Activated CD8-positive, alpha-beta memory T cell treated with anti-CD3 and anti-CD28 coated beads for 48 hours (primary cell): ENCODE measurements at places on chromosomes 3 and 15.

- no peak for DNase-seq
Observed at GRCh38 chr15:74545086-74545485, 4.1 kb downstream of the ARID3B start.

DNA sequence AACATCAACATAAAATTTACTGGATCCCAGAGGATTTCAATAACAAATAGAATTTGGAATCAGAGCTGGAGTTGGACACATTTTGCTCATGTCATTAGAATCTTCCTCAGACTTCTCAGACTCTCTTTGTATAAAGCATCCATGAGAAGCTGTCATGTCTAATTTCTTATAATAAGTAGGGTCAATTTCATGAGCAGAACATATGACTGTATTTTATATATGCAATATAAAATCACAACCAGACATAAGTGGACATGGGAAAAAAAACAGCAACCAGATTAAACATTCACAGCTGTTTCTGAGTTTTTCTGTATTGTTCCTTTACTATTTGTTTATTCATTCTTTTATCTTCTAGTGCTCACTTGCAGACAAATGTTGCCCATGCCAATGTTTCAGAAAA, 325.5 kb downstream of the RBMS3 start:
- DNase-seq, result no peak

GRCh38 chr3:195853036-195853435, 41.3 kb upstream of the MUC4 start:
- DNase-seq, result no peak

DNA sequence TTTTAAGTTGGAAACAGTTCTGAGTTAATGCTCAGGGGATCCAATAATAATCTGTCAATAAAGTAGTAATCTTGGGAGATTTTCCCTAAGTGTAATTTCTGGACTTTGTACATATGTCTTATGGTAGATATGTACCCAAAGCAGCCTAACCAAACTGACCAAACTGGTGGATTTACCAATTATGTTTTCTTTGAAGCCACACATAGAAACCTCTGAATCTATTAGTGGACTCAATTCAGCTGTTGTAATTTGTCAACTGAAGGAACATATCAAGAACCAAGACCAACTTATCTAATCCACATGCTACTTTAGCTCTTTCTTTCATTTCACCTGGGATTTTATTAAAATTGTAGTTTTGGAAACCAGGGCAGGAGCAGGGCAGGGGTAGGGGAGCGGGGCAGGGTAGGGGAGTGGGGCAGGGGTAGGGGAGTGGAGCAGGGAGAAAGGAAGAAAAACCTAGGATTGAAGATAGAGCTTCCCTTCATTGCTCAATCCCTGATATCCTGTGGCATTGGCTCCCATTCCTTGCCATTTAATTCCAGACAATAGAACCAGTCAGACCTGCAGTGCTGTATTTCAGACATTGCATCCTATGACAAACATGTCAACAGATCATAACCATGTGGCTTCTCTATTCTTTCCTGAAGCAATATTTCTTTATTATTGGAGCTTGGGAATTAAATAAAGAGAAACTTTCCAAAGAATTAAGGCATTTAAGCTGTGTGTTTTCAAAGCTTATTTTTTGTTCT, 101.8 kb downstream of the NFKBIZ start:
- no peak for DNase-seq

GRCh38 chr3:123552095-123552714, 32.6 kb downstream of the HACD2 start:
- DNase-seq, result no peak

GRCh38 chr3:191357909-191358308, 27.6 kb upstream of the UTS2B start:
- no peak for DNase-seq

- no peak for DNase-seq
Observed at GRCh38 chr15:90456236-90456635, 68.2 kb downstream of the IQGAP1 start.

GRCh38 chr3:194270627-194271459, 80.3 kb downstream of the CPN2 start:
- no peak for DNase-seq

- no peak for DNase-seq
Observed at GRCh38 chr15:91940496-91941381, 87.2 kb downstream of the SLCO3A1 start.

DNA sequence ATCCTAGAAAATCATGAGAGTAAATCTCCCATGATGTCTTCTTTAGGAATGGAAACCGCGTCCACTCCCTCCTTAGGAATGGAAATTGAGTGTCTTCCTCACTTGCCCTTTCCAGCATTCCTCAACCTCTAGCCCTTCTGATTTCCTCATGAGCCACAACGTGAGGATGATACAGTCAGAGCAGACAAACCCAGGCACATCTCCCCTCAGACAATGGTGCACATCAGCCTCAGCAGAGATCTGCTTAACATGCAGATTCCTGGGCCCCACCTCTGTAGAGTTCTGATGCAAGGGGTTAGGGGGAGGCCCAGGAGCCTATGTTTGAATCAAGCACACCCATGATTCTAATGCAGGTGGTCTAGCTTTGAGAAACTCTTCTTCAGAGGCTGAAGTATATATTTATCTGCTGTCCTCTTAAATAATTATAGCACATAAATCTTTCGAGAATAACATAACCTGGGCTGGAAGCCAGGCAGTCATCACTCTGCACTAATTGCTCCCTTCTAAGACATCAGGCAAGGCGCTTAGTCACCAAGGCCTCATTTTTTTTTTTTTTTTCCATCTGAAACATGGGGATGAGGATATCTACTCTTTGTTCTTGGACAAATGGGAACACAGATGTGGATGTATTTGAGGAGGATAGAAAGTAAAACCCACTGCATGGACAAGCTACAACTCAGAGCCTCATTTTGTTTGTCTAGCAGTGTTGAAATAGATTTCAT, 81.7 kb downstream of the PRICKLE2 start:
- no peak for DNase-seq

DNA sequence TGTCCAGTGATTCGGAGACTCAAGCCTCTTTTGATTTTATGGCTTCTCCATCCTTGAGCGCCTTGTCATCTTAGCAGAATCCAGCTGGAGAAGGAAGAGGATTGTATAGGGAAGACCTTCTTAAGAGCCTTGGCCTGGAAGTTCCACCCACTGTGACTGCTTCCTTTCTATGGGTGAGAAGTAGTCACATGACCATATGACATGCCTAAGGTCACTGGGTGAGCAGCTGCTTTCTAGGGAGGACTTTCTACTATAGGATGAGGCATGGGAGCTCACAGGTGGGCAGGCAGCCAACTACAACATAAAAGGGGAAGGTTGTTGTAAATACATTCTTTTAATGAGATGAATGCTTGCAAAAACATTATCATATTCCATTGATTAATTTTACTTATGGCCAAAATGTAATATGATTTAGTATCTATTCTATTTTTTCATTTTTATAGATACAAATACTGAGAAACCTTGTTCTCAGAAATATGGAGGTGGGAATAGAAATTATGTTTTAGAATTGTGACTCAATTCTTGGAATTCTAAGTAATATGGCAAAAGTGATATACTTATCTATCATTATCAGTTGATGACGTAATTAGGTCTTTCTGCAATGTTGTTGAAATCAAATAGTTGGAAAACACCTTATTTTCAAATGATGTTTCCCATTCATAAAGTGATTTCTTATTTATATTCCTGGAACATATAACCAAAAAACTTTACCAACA, 53.6 kb upstream of the MINAR1 start:
- DNase-seq, result no peak

- no peak for DNase-seq
Observed at GRCh38 chr3:27577504-27577903, 93.3 kb upstream of the SLC4A7 start.

- no peak for DNase-seq
Observed at GRCh38 chr15:95323796-95324195, 1006.7 kb upstream of the NR2F2 start.

DNA sequence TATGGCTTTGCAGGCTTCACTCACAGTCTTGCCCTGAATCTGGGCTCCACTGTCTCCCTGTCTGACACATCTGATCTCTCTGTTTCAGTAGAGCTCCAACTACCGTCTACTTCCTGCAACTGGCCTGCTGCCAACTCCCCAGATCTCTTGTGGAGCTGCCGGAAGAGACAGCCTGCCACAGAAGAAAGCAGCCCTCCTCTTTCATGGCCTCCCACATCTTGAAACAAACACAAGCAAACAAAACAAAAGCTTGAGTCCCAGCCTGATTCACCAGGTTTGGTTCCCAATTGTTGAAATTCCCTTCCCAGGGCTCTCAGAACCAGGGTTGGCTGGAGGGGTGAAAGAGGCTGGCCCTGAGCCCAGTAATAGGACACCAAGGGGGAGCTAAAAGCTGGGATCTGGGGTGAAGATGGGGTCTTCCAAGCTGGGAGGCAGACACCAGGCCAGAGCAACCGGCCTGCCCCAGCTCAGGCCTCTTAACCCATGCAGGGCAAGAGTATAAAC, 55.3 kb upstream of the CA12 start:
- DNase-seq, result peak; percentile 22

DNA sequence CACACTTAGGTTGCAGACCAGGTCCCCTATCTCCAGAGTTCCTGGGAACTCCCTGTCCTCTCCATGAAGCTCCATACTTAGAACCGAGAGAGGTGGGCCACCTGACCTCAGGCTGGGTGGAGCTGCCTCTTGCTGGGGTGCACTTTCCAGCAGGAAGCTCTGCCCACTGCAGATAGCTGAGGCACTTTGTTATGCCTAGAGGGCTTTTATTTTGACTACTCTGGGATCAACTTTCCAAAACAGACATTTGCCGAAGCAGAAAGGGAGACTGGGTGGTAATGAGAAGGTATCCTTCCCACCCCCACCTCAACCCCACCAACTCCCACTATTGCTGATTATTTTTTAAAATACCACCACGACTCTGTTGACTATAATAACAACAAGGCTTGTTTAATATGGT, 54.7 kb downstream of the CLDN11 start:
- no peak for DNase-seq

- no peak for DNase-seq
Observed at GRCh38 chr3:156150434-156151066, 30.2 kb downstream of the KCNAB1 start.
